ENCODE measurements at places on chromosomes 7 and 10.

GRCh38 chr7:133358708-133359107, 105.8 kb downstream of the EXOC4 start:
- DNase-seq: no peak

DNA sequence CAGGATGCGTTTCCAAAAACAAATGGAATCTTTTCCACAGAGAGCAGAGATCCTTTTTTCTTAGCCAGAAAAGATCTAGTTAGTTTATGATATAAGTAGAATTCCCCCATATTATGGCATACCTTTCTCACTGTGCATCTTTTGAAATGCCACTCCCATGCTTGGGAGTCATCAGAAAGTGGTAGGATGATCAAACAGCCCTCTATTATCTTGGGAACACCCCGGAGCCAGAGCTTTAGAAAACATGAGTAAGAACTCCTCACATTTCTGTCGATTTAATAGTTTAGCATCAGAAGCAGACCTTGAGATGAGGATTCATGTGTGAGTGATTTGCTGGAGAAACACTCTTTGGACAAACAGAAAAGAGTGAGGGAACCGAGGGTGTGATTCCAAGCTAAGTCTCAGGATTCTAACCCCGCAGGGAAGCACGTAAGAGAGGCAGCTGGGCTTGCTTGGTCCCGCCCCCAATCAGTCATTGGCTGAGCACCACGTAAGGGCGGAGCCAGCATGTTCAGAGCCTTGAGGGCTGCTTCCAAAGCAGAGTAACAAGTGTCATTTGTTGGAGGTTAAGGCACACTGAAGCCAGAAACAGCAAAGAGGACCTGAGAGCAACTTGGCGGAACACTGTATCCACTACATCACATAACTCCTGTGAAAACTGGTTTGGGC, 43.7 kb upstream of the NXPH1 start:
- DNase-seq: peak; percentile 42

GRCh38 chr7:152185558-152185957, 160.1 kb downstream of the GALNT11 start:
- DNase-seq: no peak

DNA sequence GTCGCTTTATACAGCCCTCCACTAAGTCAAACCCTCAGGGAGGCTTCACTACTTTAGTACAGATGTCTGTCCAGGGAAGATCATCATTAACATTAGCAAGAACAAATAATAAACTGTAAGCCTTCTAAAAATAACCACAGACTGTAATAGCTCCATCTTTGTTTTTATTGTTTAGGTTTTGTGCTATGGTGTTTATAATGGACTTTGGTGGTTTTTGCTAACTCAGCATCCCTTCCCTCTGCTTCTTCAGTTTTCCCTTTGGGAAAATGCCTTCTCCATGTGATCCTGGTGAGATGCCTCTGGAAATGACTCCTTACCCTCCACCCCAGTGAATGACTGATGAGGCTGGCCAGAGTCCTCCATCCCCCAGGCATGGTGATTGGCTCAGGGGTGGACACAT, 131.3 kb downstream of the ICA1 start:
- DNase-seq: no peak

- no peak for DNase-seq
These were observed 36.0 kb upstream of the FAM20C start for GRCh38 chr7:156111-157007.

DNA sequence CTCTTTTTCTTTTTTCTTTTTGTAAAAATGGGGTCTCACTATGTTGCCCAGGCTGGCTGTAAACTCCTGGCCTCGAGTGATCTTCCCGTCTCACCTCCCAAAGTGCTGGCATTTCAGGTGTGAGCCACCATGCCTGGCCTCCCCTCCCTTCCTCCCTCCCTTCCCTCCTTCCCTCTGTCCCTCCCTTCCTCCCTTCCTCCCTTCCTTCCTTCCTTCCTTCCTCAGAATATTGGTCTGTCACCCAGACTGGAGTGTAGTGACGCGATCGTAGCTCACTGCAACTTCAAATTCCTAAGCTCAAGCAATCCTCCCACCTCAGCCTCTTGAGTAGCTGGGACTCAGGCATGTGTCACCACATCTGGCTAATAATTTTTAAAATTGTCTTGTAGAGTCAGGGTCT, 8.4 kb downstream of the AGAP3 start:
- no peak for DNase-seq

DNA sequence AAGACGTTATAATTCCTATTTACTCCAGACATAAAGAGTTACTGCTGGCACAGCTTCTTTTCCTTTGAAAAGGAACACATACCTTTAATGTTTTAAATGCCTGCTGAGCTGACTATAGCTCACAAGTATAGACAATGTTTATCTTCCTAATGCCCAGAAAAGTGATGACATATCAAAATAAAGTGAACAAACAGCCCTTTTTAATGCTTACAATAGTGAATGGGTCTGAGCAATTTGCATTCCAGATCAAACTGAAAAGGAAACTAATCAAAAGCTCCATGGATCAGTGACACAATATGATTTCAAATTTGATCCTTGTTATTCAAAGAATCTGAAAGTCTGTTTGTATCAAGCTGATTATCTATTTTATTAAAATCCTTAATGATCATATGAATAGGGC, 233.6 kb upstream of the SEMA3E start:
- no peak for DNase-seq

- DNase-seq: no peak
These were observed 34.9 kb upstream of the LEP start for GRCh38 chr7:128206017-128206746.

- DNase-seq: peak; percentile 55
These were observed 174.9 kb upstream of the NRP1 start for GRCh38 chr10:33509231-33509831.

GRCh38 chr7:157668221-157668883, 331.5 kb downstream of the DNAJB6 start:
- DNase-seq: no peak

GRCh38 chr7:154304231-154304630, 252.0 kb downstream of the DPP6 start:
- no peak for DNase-seq

DNA sequence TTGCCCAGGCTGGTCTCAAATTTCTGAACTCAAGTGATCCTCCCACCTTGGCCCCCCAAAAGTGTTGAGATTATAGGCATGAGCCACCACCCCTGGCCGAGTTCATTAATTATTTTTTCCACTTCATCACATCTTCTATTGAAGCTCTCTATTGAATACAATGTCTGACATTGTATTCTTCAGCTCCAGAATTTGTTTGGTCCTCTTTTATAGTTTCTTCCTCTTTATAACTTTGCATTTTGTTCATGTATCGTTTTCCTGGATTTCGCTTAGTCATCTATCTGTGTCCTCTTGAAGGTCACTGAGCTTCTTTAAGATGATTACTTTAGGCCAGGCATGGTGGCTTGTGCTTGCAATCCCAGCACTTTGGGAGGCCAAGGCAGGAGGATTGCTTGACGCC, 30.2 kb downstream of the NOM1 start:
- DNase-seq: no peak

DNA sequence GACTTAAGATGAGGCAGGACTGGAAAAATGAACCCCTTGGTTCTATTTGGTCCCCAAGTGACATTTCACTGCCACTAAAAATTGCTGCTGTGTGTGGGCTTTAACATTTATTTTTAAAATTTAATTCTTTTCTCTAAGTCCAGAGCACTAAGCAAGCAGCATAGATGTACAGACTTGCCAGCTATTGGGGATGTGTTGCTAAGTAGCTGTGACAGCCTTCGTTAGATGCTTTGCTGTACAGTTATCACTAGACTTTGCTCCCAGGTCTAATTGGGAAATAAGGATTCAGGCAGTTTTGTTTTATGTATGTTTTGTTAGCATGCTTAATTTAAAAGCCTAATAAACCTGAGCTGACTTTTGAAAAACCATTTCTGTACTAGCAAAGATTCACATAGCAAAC, 51.8 kb downstream of the GBF1 start:
- no peak for DNase-seq

- DNase-seq: no peak
These were observed 143.2 kb downstream of the JAZF1 start for GRCh38 chr7:28037220-28038010.

DNA sequence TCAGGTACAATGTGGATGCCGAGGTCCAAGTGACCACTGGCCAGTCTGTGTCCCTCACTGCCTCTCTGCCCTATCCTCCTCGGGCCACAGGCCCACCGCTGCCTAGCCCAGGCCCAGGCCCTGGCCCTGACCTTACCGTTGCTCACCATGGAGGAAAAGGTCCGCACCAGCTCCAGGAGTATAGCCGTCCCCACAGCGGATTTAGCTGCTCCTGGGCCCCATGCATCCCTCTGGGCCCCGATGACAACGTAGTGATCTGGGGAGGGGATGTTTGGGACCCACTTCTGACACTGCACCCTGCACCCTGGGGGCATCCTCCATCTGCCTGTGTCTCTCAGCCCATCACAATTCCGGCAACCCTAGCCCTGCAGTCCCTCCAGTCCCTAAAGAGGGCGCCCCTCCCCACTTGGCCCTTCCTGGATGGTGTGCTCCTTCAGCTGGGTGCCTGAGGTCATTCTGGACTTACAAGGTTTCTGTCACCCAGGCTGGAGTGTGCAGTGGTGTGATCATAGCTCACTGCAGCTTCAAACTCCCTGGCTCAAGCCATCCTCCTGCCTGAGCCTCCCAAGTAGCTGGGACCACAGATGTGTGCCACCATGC, 12.1 kb downstream of the TFR2 start:
- DNase-seq: no peak

GRCh38 chr10:93198401-93199131, 124.9 kb downstream of the CYP26A1 start:
- no peak for DNase-seq

GRCh38 chr10:131902691-131903090, 1.9 kb downstream of the PPP2R2D start:
- no peak for DNase-seq

DNA sequence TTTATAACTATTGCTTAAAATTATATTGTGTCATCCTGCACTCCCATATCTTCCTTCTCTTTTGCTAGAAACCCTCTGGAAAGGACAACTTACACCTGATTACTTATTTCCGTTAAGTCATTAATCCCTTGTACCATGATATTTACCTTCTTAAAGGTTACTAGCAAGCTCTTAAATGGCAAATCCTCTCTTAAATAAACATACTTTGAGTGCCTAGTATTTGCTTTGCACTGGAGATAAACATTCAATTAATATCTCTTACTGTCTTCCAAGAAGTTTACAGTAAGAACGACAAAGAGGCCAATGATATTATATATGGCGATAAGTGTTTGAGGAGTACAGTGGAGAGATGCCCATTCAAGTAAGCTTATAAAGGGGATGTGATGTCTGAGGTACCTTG, 278.3 kb downstream of the HGF start:
- DNase-seq: no peak

DNA sequence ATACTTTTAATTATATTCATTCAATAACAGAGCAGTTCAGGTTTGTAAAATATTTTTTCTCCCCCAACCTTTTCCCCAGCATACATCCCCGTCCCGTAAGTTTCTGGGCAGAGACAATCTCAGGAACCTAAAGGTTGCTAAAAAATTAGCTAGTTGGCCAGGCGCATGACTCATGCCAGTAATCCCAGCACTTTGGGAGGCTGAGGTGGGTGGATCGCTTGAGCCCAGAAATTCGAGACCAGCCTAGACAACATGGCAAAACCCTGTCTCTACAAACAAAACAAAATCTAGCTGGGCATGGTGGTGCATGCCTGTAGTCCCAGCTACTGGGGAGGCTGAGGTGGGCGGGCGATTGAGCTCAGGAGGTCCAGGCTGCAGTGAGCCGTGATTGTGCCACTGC, 40.2 kb downstream of the TCF7L2 start:
- no peak for DNase-seq

DNA sequence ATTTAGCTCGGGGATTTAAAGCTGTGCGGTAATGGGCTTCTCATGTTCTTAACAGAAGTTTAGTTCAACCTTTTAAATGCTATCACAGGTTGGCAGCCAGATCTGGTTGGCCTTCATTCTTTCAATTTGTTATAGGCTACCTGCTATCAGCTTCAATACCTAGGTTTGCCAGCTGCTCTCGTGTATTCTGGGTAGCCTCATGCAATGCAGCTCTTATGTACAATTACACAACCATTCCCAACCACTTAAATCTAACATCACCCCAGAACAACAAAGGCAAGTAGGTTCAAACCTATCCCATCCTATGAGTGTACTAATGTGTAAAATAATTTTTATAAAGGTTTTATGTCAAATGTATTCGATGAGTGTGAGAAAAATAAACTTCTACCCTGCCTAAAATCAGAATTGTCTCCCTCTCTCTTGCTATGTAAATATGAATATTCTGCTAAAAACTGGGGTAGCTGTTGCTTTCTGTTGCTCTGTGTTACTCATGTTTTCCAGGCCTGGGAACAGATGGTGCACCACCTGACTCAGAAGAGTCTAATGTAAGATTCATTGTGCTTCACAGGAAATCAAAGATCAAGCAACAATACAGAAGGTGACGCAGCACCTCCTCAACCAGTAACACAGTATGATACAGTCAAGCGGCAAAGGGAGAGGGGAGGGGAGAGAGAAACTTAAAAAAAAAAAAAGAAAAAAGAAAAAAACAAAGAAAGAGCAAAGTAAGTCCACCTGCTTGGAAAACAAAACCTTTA, 188.6 kb downstream of the ETV1 start:
- DNase-seq: no peak

DNA sequence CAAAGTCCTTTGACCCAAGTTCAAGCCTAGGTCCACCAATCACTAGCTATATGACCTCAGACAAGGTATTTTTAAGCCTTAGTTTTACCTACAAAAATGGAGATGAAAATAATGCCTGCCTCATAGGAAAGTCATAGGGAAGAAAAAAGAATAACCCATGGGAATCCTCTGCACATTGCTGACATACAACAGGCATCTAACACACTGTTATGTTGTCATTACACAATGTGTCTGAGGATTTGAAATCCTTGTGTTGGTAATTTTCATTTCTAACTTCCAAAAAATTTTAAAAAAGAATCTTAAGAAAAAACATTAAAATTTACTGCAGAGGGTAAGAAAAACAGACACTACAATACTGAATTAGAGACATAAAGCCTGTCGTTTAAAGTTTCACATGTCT, 5.7 kb downstream of the ANK3 start:
- DNase-seq: no peak

GRCh38 chr10:44619975-44620374, 235.1 kb upstream of the CXCL12 start:
- no peak for DNase-seq

GRCh38 chr7:18177815-18178660, 150.4 kb upstream of the PRPS1L1 start:
- no peak for DNase-seq
